Fibroblast of lung (primary cell): ENCODE measurements at places on chromosomes 16 and 17.

GRCh38 chr16:53501216-53501859 is 1.7 kb downstream of the AKTIP start:
- no peak for DNase-seq

DNA sequence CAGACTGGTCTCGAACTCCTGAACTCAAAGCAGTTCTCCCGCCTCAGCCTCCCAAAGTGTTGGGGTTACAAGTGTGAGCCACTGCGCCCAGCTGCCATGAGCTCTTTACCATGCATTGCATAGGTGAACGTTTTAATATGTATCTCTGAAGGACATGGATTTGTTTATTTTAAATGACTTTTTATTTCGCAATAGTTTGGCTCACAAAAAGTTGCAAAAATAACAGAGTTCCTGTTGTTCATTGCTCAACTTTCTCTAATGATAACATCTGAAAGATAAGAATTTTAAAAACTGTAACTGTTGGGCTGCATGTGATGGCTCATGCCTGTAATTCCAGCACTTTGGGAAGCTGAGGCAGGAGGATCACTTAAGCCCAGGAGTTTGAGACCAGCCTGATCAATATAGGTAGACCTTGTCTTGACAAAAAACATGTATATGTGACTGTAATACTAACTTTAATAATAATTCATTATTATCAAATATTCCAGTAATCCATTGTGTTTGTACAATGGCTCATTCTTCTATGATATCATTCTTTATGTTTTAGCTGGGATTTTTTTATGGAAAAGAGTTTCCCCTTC is 80.1 kb downstream of the ABCC1 start:
- DNase-seq, result peak; percentile 32

GRCh38 chr17:79433379-79433778 is 177.5 kb downstream of the RBFOX3 start:
- no peak for DNase-seq

- no peak for DNase-seq
Measured at GRCh38 chr17:45579529-45580495, 89.3 kb upstream of the PLEKHM1 start.

DNA sequence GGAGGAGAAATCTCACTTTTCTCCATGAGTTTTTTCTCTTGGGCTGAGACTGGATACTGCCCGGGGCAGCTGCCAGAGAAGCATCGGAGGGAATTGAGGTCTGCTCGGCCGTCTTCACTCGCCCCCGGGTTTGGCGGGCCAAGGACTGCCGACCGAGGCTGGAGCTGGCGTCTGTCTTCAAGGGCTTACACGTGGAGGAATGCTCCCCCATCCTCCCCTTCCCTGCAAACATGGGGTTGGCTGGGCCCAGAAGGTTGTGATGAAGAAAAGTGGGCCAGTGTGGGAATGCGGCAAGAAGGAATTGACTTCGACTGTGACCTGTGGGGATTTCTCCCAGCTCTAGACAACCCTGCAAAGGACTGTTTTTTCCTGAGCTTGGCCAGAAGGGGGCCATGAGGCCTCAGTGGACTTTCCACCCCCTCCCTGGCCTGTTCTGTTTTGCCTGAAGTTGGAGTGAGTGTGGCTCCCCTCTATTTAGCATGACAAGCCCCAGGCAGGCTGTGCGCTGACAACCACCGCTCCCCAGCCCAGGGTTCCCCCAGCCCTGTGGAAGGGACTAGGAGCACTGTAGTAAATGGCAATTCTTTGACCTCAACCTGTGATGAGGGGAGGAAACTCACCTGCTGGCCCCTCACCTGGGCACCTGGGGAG is 19.1 kb downstream of the NGFR start:
- DNase-seq, result peak; percentile 9

- no peak for DNase-seq
Measured at GRCh38 chr17:1650731-1651558, 1.3 kb upstream of the RILP start.

DNA sequence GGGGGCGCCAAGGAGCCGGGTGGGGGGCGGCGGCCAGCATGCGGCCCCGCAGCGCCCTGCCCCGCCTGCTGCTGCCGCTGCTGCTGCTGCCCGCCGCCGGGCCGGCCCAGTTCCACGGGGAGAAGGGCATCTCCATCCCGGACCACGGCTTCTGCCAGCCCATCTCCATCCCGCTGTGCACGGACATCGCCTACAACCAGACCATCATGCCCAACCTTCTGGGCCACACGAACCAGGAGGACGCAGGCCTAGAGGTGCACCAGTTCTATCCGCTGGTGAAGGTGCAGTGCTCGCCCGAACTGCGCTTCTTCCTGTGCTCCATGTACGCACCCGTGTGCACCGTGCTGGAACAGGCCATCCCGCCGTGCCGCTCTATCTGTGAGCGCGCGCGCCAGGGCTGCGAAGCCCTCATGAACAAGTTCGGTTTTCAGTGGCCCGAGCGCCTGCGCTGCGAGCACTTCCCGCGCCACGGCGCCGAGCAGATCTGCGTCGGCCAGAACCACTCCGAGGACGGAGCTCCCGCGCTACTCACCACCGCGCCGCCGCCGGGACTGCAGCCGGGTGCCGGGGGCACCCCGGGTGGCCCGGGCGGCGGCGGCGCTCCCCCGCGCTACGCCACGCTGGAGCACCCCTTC is 484 bp downstream of the FZD2 start:
- DNase-seq, result peak; percentile 78

GRCh38 chr16:84209989-84210388 is 19.0 kb downstream of the ADAD2 start:
- peak; percentile 30 for DNase-seq

DNA sequence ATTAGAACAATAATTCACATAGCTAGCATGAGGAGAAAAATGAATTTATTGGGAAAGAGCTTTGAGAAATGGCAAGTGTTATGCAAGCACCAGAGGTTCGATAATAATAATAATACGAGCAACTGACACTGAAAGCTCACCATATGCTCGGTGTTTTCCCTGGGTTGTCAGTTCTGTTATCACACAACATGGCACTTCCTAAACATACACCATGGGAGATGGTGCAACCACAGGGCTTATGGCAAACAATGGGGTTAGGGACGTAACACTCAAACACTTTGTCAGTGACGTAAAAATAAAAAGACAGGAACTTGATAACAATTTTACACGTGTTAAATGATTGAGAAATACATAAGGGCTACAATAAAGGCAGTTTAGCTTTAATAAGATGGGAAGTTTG is 23.7 kb downstream of the OR1D5 start:
- DNase-seq, result peak; percentile 61
